ENCODE measurements at places on chromosomes 2 and 18.

DNA sequence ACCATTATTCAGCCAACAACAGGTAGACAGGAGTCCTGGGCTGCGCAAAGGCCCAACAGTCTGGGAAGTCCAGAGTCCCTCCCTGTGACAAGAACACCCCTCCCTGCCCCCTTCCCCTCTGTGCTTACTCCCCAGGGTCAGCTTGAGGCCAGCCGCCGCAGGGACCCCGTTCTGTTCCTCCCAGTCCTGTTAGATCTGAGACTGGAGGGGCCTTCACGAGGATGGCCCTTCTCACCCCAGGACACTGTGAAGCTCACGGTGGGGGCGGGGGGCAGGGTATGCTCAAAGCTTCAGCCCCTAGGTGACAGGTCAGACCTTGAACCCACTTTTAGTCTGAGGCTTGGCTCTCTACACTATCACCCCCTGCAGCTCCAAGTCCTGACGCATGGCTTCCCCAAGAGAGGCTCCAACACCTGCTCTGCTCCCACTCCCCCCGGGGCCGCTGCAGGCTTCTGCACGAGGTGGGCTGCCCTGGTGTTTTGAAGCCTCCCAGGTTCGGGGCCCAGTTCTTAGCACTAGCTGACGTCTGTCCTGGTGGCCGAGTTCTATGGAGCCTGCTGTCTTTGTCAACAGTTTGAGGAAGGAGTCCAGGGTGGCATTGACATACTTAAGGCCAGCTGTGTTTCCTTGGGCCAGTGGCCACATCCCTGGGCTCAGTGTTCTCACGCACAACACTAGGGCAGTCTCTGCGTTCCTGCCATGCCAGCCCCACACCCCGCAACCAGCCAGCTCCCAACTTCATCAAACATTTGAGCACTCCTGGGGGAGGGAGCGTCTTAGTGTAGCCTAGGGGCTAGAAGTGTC lies 37.2 kb upstream of the HPCAL1 start:
- H3K27me3 ChIP-seq = no peaks in the 10 kb centered on the region
- no peak overlapping the region for H3K4me3 ChIP-seq
- DNase-seq = no peak
- no peak overlapping the region for H3K27ac ChIP-seq

GRCh38 chr2:187336332-187336731 lies 111.7 kb downstream of the CALCRL start:
- H3K4me3 ChIP-seq = no peak overlapping the region
- no peak for DNase-seq
- H3K4me1 ChIP-seq = no peaks in the 10 kb centered on the region
- H3K27me3 ChIP-seq = no peaks in the 10 kb centered on the region

- no peaks in the 10 kb centered on the region for H3K27me3 ChIP-seq
- no peaks in the 10 kb centered on the region for H3K4me1 ChIP-seq
- H3K27ac ChIP-seq = no peak overlapping the region
- H3K36me3 ChIP-seq = peaks cover 10% of the 10 kb centered on the region
- DNase-seq = no peak
These were observed 87.0 kb downstream of the FARSB start for GRCh38 chr2:222568865-222569264.

DNA sequence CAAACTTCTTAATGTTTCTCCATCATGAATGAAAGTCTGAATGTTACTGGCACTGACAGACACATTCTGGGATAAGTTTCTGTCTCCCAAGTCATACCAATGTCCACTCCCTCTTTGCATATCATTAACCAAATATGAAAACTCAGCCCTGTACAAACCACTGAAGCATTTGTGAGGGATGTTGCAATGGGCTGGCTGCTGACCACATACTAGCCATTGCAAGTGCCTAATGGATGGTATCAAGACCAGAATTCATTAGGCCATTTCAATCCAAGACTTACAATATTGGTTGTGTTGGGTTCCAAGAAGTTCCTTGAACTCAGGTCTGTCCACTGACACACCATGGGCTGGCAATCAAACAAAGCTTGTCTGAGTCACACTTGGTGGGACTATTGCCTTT lies 73.8 kb downstream of the CBLN2 start:
- H3K27ac ChIP-seq = no peak overlapping the region
- no peak overlapping the region for H3K4me3 ChIP-seq
- DNase-seq = no peak
- H3K36me3 ChIP-seq = no peaks in the 10 kb centered on the region
- H3K4me1 ChIP-seq = no peaks in the 10 kb centered on the region

DNA sequence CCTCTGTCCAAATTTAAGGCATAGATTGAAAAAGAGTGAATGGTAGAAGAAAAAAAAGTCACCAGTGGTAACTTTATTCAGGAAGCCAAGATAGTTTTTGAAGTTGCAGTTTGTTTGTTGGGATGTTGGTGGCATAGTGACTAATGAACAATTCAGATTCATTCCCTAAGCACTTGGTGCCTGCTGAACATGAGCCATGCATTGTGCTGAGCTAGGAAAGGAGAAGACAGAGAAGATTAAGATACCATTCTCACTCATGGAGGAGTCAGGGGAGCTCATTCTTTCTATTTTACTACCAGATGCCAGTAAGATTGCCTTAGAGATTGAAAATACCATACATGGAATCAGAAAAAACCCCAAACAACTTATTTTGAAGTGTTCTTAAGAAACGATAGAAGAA lies 25.1 kb downstream of the MEIS1 start:
- H3K27ac ChIP-seq = no peak overlapping the region
- peaks cover 1% of the 10 kb centered on the region for H3K27me3 ChIP-seq
- no peaks in the 10 kb centered on the region for H3K4me1 ChIP-seq
- H3K36me3 ChIP-seq = no peaks in the 10 kb centered on the region
- DNase-seq = no peak
- H3K4me3 ChIP-seq = no peak overlapping the region

DNA sequence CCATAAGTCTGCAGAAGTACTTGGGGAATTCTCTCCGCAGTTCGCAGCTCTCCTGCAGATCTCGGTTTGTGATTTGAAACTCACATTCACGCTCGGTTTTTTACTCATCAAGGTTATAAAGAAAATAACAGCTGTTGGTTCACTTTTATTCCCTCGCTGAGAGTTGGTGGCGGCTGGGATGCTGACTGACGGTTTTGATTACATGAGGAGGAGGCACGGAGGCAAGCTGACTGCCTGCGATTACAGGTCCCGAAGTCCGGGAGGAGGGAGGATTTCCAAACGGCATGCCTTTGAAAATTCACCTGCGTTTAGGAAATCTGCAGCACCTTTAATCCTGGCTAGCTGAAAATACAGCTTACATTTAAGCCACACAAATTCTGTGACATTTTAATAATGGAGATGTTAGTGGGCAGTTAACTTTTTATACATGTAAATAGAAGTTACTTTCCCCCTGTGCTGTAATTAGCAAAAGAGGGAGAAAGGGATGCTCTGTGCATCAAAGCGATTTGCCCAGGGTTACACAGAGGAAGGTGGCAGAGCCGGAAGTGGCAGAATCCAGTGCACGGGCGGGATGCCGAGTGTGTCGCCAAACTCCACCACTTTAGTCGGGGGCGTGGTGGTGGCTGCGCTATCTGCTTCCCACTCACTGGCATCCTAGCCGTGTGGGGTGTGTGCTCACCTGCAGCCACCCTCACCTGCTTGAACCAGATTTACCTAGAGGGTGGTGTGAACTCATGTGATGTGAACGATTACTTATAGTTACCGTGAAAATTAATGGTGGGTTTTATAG lies 14.7 kb downstream of the AGAP1 start:
- DNase-seq = no peak
- no peaks in the 10 kb centered on the region for H3K27me3 ChIP-seq
- H3K4me3 ChIP-seq = no peak overlapping the region
- H3K4me1 ChIP-seq = peaks cover 31% of the 10 kb centered on the region

DNA sequence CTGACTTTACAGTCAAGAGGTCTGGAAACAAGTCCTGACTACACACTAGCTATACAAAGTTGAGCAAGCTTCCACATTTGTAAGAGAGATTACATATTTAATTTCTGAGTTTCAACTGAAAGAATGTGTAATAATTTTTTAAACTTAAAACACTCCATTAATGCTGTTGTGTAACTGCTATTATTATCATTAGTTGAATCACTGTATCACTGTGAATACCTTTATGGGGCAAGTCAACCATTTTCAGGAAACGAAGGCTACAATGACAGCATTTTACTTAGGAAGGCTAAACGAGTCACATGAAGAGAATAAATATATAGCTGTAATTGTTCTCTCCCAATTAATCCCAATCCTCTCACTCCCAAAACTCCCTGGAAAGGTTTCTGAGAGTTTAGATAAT lies 46.3 kb downstream of the TRIP12 start:
- no peaks in the 10 kb centered on the region for H3K27me3 ChIP-seq
- no peak overlapping the region for H3K4me3 ChIP-seq
- no peak for DNase-seq
- no peak overlapping the region for H3K27ac ChIP-seq

- H3K4me1 ChIP-seq = no peaks in the 10 kb centered on the region
- no peak for DNase-seq
- no peaks in the 10 kb centered on the region for H3K36me3 ChIP-seq
- peaks cover 14% of the 10 kb centered on the region for H3K27me3 ChIP-seq
- H3K4me3 ChIP-seq = no peak overlapping the region
These were observed 33.4 kb upstream of the VPS54 start for GRCh38 chr2:64052463-64053241.

GRCh38 chr2:101466426-101466825 lies 8.5 kb downstream of the RFX8 start:
- no peak overlapping the region for H3K4me3 ChIP-seq
- H3K27ac ChIP-seq = no peak overlapping the region
- no peaks in the 10 kb centered on the region for H3K27me3 ChIP-seq
- no peaks in the 10 kb centered on the region for H3K36me3 ChIP-seq
- no peak for DNase-seq

- H3K36me3 ChIP-seq = no peaks in the 10 kb centered on the region
- no peaks in the 10 kb centered on the region for H3K4me1 ChIP-seq
- no peak overlapping the region for H3K4me3 ChIP-seq
- no peaks in the 10 kb centered on the region for H3K27me3 ChIP-seq
These were observed 187.1 kb downstream of the CELF4 start for GRCh38 chr18:37378336-37379010.

- no peaks in the 10 kb centered on the region for H3K27me3 ChIP-seq
- no peak overlapping the region for H3K27ac ChIP-seq
- no peak overlapping the region for H3K4me3 ChIP-seq
- DNase-seq = no peak
- H3K4me1 ChIP-seq = no peaks in the 10 kb centered on the region
- no peaks in the 10 kb centered on the region for H3K36me3 ChIP-seq
These were observed 64.5 kb upstream of the CTLA4 start for GRCh38 chr2:203803053-203803429.

DNA sequence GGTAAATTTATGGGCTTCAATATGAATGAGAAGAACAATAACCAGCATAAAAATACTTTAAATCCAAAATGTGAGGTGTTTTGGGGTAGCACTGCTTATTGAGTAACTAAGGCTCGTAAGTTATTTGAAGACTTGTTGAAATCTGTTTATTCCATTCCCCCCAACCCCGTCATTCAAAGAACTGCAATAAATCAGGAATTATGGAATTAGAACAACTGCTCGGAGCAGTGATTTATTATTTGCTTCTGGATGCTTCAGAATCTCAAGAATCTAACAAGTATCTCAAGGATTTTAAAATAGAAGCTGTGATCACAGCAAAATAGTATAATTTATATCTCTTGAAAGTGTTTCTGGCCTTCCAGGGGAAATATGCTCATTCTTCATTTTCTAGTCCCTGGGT lies 86.8 kb downstream of the EML6 start:
- no peaks in the 10 kb centered on the region for H3K36me3 ChIP-seq
- H3K27me3 ChIP-seq = no peaks in the 10 kb centered on the region
- no peak for DNase-seq
- no peaks in the 10 kb centered on the region for H3K4me1 ChIP-seq

GRCh38 chr2:68059784-68060525 lies 2.8 kb downstream of the C1D start:
- H3K27me3 ChIP-seq = no peaks in the 10 kb centered on the region
- no peak for DNase-seq

- peaks cover 2% of the 10 kb centered on the region for H3K27me3 ChIP-seq
- no peaks in the 10 kb centered on the region for H3K4me1 ChIP-seq
- no peak for DNase-seq
- no peak overlapping the region for H3K27ac ChIP-seq
- no peak overlapping the region for H3K4me3 ChIP-seq
These were observed 94.0 kb downstream of the CELF4 start for GRCh38 chr18:37471637-37472036.

- H3K4me3 ChIP-seq = no peak overlapping the region
- no peak for DNase-seq
- H3K27me3 ChIP-seq = no peaks in the 10 kb centered on the region
- peaks cover 10% of the 10 kb centered on the region for H3K4me1 ChIP-seq
- no peaks in the 10 kb centered on the region for H3K36me3 ChIP-seq
These were observed 105.3 kb downstream of the HDAC4 start for GRCh38 chr2:239295377-239296019.

GRCh38 chr2:8234253-8234652 lies 447.6 kb upstream of the ID2 start:
- H3K27ac ChIP-seq = no peak overlapping the region
- H3K4me1 ChIP-seq = no peaks in the 10 kb centered on the region
- H3K36me3 ChIP-seq = no peaks in the 10 kb centered on the region

DNA sequence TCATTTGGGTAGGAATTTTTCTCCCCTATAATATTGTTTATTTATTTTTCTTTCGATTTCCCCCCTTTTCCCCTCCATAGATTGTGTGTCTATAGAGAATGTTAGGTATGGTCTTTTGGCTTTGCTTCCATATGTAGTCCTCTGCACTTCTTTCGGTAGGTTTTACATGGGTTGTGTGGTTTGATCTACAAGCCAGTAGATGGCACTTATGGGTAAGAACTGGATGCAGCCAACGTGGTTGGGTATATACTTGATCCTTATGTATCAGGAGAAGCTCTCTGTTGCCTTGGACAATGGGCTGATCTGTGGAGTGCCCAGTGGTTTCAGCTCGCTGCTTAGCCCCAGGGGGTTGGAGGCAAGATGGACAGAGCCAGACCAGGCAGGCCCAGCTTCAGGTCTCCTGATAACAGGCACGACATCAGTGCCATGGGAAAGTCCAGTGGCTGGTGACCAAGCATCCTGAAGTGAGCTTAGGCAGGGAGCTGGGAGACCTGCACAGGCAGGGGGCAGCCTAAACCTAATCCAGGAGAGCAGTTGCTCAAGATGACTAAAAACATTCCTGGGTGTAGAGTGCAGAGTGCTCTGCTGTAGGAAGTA lies 488.3 kb downstream of the CCDC85A start:
- no peaks in the 10 kb centered on the region for H3K4me1 ChIP-seq
- H3K36me3 ChIP-seq = no peaks in the 10 kb centered on the region
- no peak overlapping the region for H3K4me3 ChIP-seq
- H3K27ac ChIP-seq = no peak overlapping the region
- no peaks in the 10 kb centered on the region for H3K27me3 ChIP-seq
- no peak for DNase-seq

GRCh38 chr2:15811367-15811766 lies 129.0 kb upstream of the MYCN start:
- H3K36me3 ChIP-seq = no peaks in the 10 kb centered on the region
- DNase-seq = no peak
- H3K4me1 ChIP-seq = no peaks in the 10 kb centered on the region
- H3K27ac ChIP-seq = no peak overlapping the region
- no peaks in the 10 kb centered on the region for H3K27me3 ChIP-seq
- H3K4me3 ChIP-seq = no peak overlapping the region

GRCh38 chr18:69213842-69214241 lies 186.8 kb upstream of the DOK6 start:
- DNase-seq = no peak
- H3K4me3 ChIP-seq = no peak overlapping the region
- H3K27ac ChIP-seq = no peak overlapping the region

GRCh38 chr2:128580988-128581848 lies 262.6 kb upstream of the HS6ST1 start:
- no peak overlapping the region for H3K27ac ChIP-seq
- H3K4me1 ChIP-seq = no peaks in the 10 kb centered on the region
- no peaks in the 10 kb centered on the region for H3K36me3 ChIP-seq
- H3K4me3 ChIP-seq = no peak overlapping the region
- H3K27me3 ChIP-seq = peaks cover 2% of the 10 kb centered on the region

GRCh38 chr2:233620204-233620603 lies 2.8 kb downstream of the UGT1A8 start:
- H3K27ac ChIP-seq = no peak overlapping the region
- no peak for DNase-seq
- no peaks in the 10 kb centered on the region for H3K36me3 ChIP-seq
- no peaks in the 10 kb centered on the region for H3K27me3 ChIP-seq
- H3K4me1 ChIP-seq = no peaks in the 10 kb centered on the region

All from Panc1 (cell line).